ENCODE measurements at places on chromosomes 13 and 19. TPM values are rescaled to one million over a fixed set of nuclear protein-coding genes. Genes with fewer than 3 reads are reported as not detected.

Gene NR1H2
- 69.5 TPM for total RNA-seq

Gene KLF12
- total RNA-seq: 18.9 TPM

Gene OR7A5
- not detected for total RNA-seq

Gene ETV2
- 0.68 TPM for total RNA-seq

Gene ZNF700
- total RNA-seq: 4.1 TPM

Gene C19orf85
- not detected for total RNA-seq

Gene SYDE1
- total RNA-seq: 15.7 TPM

Gene SPTBN4
- 5.1 TPM for total RNA-seq

Gene KLK4
- not detected for total RNA-seq

Gene CLEC17A
- not detected for total RNA-seq

Gene IZUMO2
- total RNA-seq: not detected

Gene ZNF737
- 6.0 TPM for total RNA-seq
